ENCODE measurements at places on chromosomes 6 and 20.

- DNase-seq, result no peak
These were observed 105.8 kb downstream of the MAFB start for GRCh38 chr20:40583205-40583604.

DNA sequence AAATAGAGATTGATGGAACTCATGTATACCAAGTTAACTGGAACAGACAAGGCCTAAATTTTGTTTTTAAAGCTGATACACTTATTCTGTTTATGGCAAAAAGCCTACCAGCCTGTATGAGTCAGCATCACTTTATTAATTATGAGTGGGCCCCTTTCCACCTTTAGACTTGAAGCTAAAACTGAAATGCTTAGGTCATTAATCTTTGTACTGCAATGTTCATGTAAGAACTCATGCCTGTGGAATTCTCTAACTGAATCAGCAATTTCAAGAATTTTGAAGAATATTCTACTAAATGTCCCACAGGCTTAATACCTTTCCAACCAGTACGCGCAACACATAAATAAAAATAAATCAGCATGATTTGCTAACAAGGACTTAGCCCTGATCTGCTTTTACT, 140.2 kb upstream of the PHACTR1 start:
- no peak for DNase-seq

DNA sequence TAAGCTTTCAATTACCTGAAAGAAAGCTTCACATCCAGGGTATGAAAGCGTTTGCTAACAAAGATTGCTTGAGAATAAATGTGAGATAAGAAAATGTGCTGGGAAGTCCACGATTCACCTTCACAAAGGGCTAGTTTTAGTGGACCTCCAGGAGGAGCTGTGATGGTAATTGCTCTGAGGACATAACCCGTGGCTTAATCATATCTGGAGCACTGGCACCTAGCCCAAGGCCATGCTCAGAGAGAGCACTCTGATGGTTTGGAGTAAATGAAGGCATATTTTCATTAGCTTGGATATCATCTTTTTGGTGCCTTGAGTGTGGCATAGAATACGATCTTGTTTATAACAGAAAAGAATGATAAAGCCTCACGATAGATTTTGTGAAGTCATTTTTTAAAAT, 46.9 kb upstream of the BACH2 start:
- no peak for DNase-seq

DNA sequence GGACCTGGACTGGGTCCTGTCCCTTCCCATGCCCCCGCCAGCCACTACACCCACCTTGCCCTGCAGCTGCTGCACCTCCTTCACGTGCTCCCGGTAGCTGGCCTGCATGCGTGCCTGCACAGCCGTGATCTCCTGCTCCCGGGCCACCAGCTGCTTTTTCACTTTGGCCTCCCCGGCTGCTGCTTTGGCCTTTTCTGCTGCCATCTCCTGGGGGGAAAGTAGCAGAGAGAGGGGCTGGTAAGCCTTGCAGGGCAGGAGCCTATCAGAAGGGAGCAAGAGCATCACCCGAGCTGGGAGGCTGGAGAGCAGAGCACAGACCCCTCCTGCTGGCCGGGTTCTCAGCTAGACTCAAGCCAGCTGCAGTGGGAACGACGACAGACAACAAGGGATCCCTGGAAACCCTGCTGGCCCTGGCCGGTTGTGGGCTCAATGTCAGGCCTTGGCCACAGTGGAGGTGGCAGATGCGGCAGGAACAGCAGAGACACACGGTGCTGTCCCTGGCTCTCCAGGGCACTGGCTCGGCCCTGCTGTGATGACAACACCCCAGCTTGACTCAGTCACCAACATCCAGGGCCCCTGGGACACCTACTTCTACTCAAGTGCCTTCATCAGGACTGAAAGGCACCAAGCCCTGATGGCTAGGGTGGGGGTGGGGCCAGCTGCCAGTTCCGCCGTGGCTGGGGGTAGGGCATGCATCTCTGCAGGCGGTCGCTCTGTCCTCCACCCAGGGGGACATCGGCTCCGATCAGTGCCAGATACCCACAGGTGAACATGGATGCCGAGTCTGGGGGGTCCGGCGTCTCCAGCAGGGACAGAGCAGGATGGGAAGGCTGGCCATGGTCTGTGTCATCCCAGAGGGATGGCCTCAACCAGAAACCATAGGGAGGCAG, 45.3 kb downstream of the RRBP1 start:
- no peak for DNase-seq

- no peak for DNase-seq
These were observed 88.0 kb upstream of the ELOVL5 start for GRCh38 chr6:53436526-53437303.

GRCh38 chr6:127897484-127897883, 3.4 kb downstream of the THEMIS start:
- no peak for DNase-seq

- no peak for DNase-seq
These were observed 37.0 kb downstream of the PRDM1 start for GRCh38 chr6:106122938-106123656.

- no peak for DNase-seq
These were observed 10.7 kb downstream of the TRERF1 start for GRCh38 chr6:42440778-42441696.

GRCh38 chr6:69732045-69732444, 64.8 kb downstream of the LMBRD1 start:
- no peak for DNase-seq

GRCh38 chr20:45095805-45096238, 5.1 kb downstream of the KCNS1 start:
- DNase-seq, result peak; percentile 65

GRCh38 chr6:81614292-81614691, 138.2 kb downstream of the TENT5A start:
- no peak for DNase-seq

GRCh38 chr6:98871057-98871456, 36.7 kb downstream of the POU3F2 start:
- no peak for DNase-seq

DNA sequence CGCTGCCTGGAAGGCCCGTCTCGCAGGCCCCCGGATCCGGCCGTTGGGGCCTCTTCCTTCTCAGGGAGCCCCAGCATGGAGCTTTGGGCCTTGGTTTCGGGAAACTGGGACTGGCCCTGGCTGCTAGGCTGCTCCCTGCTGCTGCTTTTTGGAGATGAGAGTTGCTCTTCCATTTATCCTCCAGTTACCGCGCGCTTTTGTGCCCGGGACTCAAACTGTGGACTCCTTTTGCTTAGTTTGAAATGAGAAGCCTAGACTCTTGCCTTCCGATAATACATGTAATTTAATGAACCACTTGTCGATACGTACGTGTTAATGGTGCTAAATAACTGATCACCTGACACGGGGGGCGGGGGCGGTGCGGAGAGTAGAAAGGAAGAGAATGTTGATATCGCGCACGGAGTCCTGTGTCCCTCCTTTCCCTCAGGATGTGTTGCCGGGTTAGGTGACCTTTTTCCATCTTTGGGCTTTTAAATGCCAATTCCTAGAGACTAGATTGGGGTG, 968 bp downstream of the PHF3 start:
- no peak for DNase-seq

DNA sequence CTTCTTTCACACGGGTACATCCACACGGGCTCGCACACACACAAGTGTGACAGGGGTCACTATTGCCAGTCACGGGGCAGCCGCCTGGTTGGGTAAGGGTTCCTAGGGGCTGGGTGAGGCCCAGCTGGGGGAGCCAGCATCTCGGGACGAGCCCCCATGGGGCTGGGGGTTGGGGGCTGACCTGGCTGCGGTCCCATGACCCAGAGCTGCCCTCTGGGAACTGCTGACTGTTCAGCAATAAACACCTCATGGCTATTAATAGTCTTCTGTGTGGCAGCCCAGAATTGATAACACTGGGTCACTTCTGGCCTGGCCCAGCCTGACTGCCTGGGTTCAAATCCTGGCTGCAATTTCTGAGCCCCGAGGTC, 23.8 kb downstream of the VEGFA start:
- no peak for DNase-seq

Data from GM19239 (cell line).